ENCODE measurements at places on chromosomes 1 and 21.

DNA sequence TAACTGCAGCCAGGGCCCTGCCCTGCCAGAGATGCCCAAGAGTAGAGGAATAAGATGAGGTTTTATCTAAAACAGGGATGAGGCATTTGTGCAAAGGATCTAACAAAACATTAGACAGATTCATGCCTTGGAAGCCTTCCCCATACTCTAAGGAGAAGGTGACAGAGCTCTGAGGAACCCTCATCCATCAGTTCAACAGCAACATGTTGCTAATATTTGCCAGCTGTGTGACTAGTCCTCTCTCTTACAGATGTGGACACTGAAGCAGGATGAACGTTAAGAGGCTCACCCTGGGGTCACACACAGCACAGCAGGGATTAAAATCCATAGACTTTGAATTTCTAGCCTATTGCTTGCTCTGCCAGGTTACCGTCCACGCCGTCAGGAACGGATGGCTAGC is 99.0 kb downstream of the ZBTB18 start:
- no peak for DNase-seq

GRCh38 chr1:58818976-58819375 is 35.1 kb upstream of the JUN start:
- no peak for DNase-seq

- DNase-seq = no peak
These were observed 26.2 kb upstream of the MAP3K7CL start for GRCh38 chr21:29104239-29104708.

DNA sequence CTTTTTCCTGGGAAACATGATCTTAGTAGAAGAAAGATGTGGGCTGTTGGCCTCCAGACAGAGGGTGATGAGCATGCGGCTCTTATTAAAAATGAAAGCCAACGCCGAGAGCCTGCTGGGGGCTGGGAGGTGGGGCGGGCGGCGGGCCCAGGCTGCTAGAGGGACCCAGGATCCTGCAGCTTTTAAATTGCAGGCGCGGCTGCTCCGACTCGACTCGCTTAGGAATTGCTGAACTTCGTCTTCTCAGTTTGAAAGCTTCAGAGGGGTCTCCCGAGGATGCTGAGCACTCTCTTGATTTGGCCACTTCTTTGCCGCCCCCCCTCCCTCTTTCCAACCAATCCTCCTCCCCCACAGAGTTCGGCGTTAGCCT is 1.2 kb downstream of the AGPAT3 start:
- peak; percentile 42 for DNase-seq

DNA sequence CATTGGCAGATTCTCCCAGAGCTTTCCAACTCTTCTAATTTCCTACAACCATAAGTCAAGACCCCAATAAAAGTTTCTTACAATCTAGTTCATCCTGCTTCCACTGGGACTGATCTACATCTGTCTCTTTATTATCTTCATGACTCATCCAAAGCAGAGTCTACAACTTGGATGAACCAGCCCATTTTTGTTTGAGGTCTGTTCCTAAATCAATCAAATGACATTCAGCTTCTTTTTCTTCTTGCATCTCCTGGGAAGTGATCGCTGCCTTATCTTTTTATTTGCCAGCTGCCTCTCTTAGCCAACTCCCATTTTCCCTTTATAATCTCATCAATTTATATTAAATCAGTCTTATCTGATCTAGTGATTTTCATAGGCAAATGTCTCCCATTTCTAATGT is 105.6 kb downstream of the ERG start:
- DNase-seq = no peak

DNA sequence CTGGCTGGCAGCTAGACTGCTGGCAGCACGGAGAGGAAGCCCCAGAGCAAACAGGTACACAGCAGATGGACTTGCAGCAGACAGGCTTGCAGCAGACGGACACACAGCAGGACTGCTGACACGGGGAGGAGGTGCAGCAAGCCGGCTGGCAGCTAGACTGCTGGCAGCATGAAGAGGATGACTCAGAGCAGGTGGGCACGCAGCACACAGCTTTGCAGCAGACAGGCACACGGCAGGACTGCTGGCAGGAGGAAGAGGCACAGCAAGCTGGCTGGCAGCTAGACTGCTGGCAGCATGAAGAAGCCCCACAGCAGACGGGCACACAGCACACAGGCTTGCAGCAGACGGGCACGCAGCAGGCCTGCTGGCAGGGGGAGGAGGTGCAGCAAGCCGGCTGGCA is 498 bp downstream of the KRTAP10-2 start:
- no peak for DNase-seq

DNA sequence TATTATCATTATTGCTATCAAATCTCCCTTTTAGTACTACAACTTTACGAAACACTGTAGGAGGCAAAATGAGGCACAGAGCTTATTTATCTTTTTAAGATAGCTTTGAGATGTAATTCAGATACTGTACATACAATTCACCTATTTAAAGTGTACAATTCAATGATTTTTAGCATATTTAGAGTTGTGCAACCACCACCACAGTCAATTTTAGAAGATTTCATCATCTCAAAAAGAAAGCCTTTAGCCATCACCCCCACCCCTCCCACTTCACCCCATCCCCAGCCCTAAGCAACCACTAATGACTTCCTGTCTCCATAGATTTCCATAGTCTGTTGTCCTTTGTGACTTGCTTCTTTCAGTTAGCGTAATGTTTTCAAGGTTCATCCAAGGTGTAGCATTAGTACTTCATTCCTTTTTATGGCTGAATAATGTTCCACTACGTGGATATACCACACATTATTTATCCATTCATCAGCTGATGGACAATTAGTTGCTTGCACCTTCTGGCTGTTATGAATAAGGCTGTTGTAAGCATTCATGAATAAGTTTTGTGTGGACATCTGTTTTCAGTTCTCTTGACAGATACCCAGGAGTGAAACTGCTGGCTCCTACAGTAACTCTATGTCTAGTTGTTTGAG is 9.4 kb upstream of the CAPN9 start:
- DNase-seq = no peak

DNA sequence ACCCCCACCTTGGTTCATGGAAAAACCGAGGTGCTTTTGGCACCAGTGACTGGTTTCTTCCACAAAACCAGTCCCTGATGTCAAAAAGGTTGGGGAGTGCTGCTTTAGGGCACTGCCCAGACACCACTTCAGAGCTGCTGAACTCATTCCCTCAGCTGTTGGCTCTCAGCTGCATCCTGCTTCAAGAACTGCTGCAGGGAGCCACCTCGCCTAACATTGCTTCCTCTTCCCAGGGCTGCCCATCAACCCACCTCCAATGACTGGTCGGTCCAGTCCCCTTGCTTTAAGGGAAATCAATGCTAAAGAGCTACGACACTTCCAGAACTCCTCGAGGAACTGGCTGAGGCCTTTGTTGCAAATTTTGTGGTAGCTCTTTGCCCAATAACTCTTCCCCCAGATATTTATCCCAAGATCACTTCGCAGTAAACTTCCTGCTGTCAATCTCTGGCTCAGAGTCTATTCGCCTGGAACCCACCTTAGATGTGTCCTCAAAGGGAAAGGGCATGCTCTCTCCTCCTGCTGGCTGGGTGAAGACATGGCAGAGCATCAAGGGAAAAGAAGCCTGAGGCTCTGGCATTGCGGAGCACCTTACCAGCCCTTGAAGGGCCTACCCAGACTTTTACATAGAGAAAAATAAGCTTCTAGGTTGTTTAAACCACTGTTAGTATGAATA is 29.0 kb downstream of the C1orf52 start:
- DNase-seq = no peak

- DNase-seq = no peak
These were observed 91.0 kb downstream of the PTPN14 start for GRCh38 chr1:214460304-214460916.

DNA sequence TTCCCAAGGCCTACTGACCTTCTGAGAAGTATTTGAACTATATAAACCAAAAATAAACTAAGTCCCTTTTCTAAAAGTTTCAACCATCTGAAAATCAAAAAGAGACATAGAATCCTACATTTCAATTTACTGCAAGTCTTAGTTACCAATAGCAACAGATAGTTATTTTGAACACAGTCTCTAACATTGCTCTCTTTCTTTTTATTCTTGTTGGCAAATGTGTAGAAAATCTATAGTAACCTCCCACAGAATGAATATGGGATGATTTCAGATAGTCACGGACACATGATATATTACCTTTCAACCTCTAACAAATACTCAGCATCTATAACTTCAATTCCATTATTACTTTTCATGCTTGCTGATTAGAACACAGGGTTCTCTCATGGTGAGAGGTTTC is 68.9 kb upstream of the RAB3GAP2 start:
- DNase-seq = no peak

- no peak for DNase-seq
These were observed 424.8 kb upstream of the PLXNA2 start for GRCh38 chr1:208668991-208669390.

GRCh38 chr1:243261390-243261789 is 5.5 kb downstream of the SDCCAG8 start:
- DNase-seq = no peak

DNA sequence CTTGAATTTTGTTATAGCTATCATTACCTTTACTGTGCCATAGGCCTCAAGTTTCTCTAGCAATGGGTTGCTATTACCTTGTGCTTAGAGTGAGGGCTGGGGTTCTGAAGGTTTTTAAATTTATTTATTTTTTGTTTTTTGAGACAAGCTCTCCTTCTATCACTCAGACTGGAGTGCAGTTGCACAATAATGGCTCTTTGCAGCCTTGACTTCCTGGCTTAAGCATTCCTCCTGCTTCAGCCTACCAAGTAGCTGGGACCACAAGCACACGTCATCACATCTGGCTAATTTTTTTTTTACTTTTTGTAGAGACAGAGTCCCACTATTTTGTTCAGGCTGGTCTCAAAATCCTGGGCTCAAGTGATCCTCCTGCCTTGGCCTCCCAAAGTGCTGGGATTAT is 41.5 kb downstream of the SNX27 start:
- no peak for DNase-seq

DNA sequence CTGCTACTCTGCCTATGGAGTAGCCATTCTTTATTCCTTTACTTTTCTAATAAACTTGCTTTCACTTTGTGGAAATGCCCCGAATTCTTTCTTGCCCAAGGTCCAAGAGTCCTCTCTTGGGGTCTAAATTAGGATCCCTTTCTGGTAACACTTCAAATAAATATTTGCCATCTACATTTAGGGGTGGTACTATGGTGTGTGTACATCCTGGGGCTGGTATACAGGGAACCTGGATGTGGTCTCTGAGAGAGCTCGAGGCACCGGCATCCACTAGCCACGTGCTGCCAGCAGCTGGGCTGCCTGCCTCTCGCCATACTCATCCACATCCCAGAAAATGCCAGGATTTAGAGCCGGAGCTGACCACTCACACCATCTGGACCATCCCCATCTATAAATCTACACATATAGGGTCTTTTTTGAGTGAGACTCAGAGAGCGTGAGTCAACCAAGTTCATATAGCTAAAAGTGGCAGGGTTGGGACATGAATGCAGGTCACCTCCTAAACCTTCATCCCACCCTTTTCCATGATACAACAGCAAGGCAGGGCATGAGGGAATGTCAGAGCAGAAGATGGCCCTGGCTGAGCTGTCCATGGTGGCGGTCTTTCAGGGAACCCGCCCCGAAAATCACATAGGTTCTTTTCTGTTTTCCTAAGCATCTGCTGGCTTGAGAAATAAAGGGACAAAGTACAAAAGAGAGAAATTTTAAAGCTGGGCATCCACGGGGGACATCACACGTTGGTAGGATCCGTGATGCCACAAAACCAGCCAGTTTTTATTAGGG is 76.6 kb upstream of the F3 start:
- no peak for DNase-seq

DNA sequence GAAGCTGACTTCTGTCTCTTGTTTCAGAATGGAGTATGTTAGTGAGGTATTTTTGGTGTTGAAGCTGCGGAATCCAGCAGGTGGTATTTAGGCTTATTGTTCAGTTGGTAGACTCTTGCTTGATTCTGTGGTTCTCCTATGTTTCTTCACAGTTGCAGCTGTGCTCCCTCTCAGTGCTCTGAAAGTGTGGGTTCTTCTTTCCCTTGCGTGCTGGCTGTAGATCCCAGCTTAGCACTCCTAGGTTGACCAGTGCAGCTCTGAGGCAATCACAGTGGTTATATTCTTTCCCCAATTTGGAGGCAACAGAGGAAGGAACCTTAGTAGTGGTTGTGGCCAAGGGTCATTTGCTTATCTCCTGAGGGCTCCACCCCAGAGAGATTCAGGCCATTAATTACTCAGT is 269.2 kb upstream of the NRIP1 start:
- no peak for DNase-seq

DNA sequence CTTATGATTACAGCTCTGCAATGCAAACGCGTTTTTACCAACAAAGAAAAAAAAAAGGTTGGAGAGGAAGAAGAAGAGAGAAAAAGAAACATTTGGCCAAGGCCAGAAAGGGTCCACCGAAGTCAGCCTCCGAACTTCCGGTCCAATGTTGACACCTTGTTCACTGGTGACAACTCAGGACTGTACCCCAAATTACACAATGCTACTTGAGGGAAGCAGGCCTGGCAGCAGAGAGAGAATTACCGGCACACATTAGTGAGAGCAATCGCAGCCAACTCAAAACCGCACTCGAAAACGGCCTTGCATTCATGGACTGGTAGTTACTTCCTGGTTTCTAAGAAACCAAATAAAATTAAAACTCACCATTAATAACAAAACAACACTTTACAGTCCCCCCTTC is 652.5 kb downstream of the KIF26B start:
- no peak for DNase-seq

DNA sequence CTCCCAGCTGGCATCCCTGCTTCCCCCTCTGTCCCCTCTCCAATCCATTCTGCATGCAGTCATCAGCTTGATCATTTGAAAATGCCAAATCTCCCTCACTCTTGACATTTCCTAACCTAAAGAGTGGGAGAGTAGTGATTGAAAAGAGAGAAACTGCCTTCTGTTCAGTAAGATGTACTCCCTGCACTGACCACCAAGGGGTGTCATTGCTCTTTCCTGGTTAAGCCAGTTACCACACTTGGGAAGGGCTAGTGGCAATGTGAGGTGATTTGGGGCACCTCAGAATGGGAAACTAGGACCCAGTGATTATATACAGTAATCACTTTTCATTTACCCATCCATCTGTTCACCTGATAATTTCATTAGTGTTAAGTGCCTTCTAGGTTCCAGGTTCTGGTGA is 6.9 kb upstream of the TMEM269 start:
- no peak for DNase-seq

DNA sequence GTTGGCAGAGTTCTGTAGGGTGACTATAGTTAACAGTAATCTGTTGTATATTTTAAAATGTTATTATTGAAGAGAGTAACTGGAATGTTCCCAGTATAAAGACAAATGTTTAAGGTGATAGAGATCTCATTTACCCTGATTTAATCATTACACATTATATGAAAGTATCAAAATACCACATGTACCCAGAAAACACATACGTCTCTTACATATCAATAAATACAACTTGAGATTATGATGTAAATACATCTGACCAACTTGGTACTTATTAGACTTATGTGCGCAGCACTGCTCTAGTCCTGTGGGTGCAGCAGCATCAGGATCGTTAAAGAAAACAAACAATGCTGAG is 670 bp upstream of the PARK7 start:
- no peak for DNase-seq
